ENCODE measurements at places on chromosomes 12 and 14. TPM values are rescaled to one million over a fixed set of nuclear protein-coding genes. Genes with fewer than 3 reads are reported as not detected.
A peak's percentile ranks its signal among the peaks of the same experiment; 100 is the strongest.

GNB3 gene
- total RNA-seq, result 2.6 TPM

PMCH gene
- total RNA-seq, result not detected

B4GALNT3 gene
- total RNA-seq, result 12.5 TPM

FOXA1 gene
- total RNA-seq, result not detected

MANSC4 gene
- total RNA-seq, result not detected

FOXG1 gene
- total RNA-seq, result not detected

MTA1 gene
- 112 TPM for total RNA-seq

MYF6 gene
- total RNA-seq, result not detected

GRCh38 chr12:4626543-4626942 lies 22.3 kb downstream of the AKAP3 start:
- DNase-seq, result no peak
- H3K27ac ChIP-seq, result no peak overlapping the region
- H3K36me3 ChIP-seq, result no peaks in the 10 kb centered on the region

GRCh38 chr14:72942934-72943333 lies 16.7 kb downstream of the DCAF4 start:
- no peaks in the 10 kb centered on the region for H3K4me1 ChIP-seq
- no peaks in the 10 kb centered on the region for H3K27me3 ChIP-seq
- peaks cover 22% of the 10 kb centered on the region for H3K36me3 ChIP-seq
- H3K4me3 ChIP-seq, result no peak overlapping the region
- H3K27ac ChIP-seq, result no peak overlapping the region
- DNase-seq, result no peak

DNA sequence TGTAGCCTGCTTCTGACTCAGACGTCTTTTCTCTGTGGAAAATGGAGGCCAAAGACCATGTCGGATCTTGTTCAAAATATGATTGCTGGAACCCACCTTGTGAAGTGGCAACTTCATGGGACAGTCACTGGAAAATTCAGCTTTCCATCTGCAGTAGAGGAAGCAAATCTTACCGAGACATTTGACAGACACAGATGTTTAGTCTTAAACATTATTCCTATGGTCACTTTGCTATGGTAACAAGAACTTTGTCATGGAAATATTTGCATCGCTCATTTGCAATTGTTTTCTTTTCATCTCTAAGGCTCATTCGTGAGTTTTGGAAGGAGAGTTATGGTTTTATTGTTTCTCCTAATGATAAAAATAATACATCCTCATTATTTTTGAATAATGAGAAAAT lies 98.3 kb upstream of the HIF1A start:
- peaks cover 6% of the 10 kb centered on the region for H3K4me1 ChIP-seq
- H3K36me3 ChIP-seq, result no peaks in the 10 kb centered on the region
- H3K27me3 ChIP-seq, result no peaks in the 10 kb centered on the region
- H3K4me3 ChIP-seq, result no peak overlapping the region

GRCh38 chr12:95169368-95169767 lies 47.9 kb downstream of the FGD6 start:
- no peaks in the 10 kb centered on the region for H3K27me3 ChIP-seq
- H3K4me3 ChIP-seq, result no peak overlapping the region
- H3K27ac ChIP-seq, result no peak overlapping the region
- H3K36me3 ChIP-seq, result no peaks in the 10 kb centered on the region
- DNase-seq, result no peak

DNA sequence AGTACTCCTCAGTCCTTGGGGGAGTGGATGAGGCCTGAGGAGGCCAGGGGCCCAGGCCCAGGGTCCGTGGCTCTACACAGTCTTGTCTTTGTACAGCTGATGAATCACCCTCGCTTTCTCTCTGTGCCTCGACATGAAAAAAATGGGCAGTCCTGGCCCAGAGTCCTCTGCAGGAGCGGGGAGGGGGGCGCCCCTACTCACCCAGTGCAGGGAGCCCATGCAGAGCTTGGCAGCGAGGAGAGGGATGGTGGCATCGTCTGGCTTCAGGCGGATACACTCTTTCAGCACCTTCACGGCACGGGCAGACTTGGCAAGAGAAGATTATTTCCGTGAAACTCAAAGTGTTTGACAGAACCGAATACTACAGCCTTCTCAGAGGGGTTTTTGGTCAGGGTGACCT lies 159.3 kb downstream of the TTC7B start:
- no peak overlapping the region for H3K4me3 ChIP-seq
- no peaks in the 10 kb centered on the region for H3K27me3 ChIP-seq
- H3K36me3 ChIP-seq, result peaks cover 19% of the 10 kb centered on the region
- H3K4me1 ChIP-seq, result no peaks in the 10 kb centered on the region

DNA sequence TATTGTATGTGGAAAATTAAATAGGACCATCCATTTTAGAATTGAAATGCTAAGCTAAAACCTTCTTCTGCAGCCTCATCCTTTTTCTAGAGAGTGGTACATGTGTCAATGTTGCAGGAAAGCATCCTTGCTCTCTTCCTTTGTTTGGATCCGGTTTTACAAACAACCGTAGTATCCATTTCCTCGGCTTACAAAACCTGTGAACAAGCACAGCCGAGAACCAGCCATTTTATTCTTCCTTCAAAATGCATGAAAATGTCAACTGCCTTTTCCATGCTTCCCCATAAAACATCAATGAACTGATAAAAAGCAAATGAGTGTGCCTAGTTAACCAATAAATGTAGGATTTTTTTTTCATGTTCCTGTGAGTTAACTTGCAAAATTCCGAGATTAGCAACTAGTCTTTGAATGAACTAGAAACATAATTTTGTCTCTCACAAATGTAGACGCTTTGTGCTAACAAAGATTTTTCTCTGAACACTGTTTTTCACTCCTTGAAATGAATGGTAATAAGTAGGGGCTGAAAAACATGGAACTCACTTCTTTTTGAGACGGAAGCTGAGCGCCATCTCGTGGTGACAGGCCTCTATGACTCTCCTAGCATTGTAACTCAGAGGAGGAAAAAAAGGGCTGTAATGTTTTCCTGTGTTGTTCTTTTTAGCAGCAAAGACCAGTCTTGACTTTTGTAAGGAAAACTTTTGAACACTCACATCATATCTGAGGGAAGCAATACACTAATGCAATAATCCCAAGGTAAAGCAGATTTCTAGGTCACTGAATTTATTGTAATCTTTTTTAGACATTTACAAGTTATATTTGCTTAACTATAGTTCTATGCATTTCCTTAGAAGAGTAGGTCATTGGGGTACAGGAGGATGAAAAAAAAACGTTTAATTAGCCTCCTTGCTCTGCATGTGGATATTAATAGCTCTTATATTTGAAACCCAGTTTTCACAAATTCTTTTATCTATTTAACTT lies 157.4 kb upstream of the FOXG1 start:
- no peak overlapping the region for H3K27ac ChIP-seq
- H3K27me3 ChIP-seq, result no peaks in the 10 kb centered on the region
- no peak overlapping the region for H3K4me3 ChIP-seq
- no peak for DNase-seq

DNA sequence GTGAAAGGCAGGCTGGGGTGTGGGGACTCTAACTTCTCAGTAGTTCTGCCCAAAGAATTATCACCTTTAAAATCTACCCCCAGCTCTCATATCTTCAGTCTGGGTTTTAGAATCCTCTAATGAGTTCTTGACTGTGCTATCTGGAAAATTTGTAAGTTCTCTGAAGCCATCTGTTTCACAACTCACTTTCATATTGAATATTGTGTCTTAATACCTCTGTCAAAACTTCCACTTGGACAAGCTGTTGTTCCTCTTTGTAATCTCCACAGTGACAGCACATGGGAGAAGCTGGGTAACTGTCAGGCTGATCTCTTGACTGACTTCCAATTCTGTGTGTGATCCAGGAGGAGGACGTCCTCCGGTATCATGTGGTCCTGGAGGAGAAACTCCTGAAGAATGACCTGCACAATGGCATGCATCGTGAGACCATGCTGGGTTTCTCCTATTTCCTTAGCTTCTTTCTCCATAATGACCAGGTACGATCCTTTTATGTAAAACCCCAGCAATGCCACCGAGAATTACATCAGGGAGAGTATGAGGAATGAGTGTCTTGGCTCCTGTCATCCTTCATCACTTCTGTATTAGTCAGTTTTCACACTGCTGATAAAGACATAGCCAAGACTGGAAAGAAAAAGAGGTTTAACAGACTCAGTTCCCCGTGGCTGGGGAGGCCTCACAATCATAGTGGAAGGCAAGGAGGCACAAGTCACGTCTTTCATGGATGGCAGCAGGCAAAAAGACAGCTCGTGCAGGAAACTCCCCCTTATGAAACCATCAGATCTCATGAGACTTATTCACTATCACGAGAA lies 111.9 kb downstream of the STAB2 start:
- no peak overlapping the region for H3K27ac ChIP-seq
- no peak overlapping the region for H3K4me3 ChIP-seq
- H3K36me3 ChIP-seq, result no peaks in the 10 kb centered on the region
- no peak for DNase-seq
- H3K27me3 ChIP-seq, result no peaks in the 10 kb centered on the region
- no peaks in the 10 kb centered on the region for H3K4me1 ChIP-seq

- no peak overlapping the region for H3K4me3 ChIP-seq
- H3K27me3 ChIP-seq, result no peaks in the 10 kb centered on the region
- H3K36me3 ChIP-seq, result peaks cover 2% of the 10 kb centered on the region
- H3K27ac ChIP-seq, result no peak overlapping the region
- DNase-seq, result no peak
- no peaks in the 10 kb centered on the region for H3K4me1 ChIP-seq
Observed at GRCh38 chr12:94791933-94792332, 141.6 kb upstream of the TMCC3 start.

DNA sequence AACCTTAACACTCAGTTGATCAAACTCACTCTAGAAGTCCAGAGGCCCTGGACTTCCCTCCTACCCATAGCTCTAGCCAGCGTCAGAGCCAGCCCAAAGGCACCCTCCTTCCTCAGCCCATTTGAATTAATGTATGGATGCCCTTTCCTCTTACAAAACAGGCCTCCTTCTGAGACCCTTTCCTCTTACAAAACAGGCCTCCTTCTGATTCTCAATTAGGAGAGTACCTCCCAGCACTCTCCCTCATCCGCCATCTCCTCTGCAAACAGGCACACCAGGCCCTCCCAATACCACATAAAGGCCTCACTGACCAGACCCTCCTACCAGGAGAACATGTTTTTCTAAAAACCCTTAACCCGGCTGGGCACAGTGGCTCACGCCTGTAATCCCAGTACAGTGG lies 65.7 kb downstream of the MOK start:
- H3K27ac ChIP-seq, result no peak overlapping the region
- no peaks in the 10 kb centered on the region for H3K36me3 ChIP-seq
- no peaks in the 10 kb centered on the region for H3K4me1 ChIP-seq
- H3K27me3 ChIP-seq, result no peaks in the 10 kb centered on the region

DNA sequence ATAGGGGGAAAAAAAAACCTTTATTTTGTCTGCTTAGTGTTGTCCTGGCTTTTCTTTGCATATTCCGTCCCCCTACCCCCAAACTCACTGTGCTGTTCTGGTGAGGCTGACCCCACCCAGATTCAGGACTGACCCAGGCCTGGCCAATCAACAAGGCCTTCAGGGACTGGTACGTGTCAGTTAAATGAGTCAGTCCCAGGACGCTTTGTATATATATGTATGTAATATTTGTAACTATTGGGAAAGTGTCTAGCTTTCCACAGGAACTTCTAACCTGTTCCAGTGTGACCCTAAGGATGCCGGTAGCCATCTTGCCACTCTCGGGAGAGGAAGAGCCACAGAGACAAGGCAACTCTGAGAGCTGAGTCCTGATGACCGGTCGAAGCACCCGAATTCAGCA lies 107.4 kb downstream of the VCPKMT start:
- no peak overlapping the region for H3K4me3 ChIP-seq
- H3K27ac ChIP-seq, result no peak overlapping the region
- no peaks in the 10 kb centered on the region for H3K4me1 ChIP-seq

- H3K27ac ChIP-seq, result no peak overlapping the region
- no peak overlapping the region for H3K4me3 ChIP-seq
- H3K36me3 ChIP-seq, result peaks cover 2% of the 10 kb centered on the region
- H3K27me3 ChIP-seq, result no peaks in the 10 kb centered on the region
Observed at GRCh38 chr14:74792249-74793039, 29.3 kb downstream of the YLPM1 start.

GRCh38 chr12:15741082-15741481 lies 48.1 kb downstream of the EPS8 start:
- H3K4me3 ChIP-seq, result no peak overlapping the region
- no peak overlapping the region for H3K27ac ChIP-seq
- DNase-seq, result no peak
- H3K27me3 ChIP-seq, result no peaks in the 10 kb centered on the region

DNA sequence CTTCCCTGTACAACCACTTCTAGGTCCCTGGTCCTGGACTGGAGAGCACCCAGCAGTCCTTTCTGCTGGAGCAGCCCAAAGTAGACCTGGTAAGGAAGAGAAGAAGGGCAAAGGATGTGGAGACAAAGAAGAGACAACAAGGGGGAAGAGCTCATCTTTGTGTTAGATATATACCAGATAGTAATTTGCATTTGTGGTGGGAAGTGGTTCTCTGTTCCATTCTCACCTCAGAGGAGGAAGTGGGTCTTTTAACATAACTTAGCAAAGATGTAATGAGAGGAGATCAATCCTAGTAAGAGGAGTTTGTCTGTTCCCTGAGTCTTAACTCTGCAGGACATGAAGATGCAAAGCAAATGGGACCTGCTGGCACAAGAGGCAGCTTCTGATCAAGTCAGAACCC lies 8.0 kb downstream of the CCDC198 start:
- DNase-seq, result no peak
- no peak overlapping the region for H3K4me3 ChIP-seq
- peaks cover 8% of the 10 kb centered on the region for H3K36me3 ChIP-seq
- no peaks in the 10 kb centered on the region for H3K27me3 ChIP-seq

GRCh38 chr12:96343347-96343954 lies 56.8 kb downstream of the CDK17 start:
- DNase-seq, result no peak
- no peaks in the 10 kb centered on the region for H3K27me3 ChIP-seq
- no peaks in the 10 kb centered on the region for H3K4me1 ChIP-seq
- no peak overlapping the region for H3K4me3 ChIP-seq

- H3K4me1 ChIP-seq, result peaks cover 5% of the 10 kb centered on the region
- no peaks in the 10 kb centered on the region for H3K27me3 ChIP-seq
- peaks cover 3% of the 10 kb centered on the region for H3K36me3 ChIP-seq
- peak; percentile 61 for DNase-seq
Observed at GRCh38 chr12:123973552-123974341, 732 bp downstream of the ZNF664 start.

DNA sequence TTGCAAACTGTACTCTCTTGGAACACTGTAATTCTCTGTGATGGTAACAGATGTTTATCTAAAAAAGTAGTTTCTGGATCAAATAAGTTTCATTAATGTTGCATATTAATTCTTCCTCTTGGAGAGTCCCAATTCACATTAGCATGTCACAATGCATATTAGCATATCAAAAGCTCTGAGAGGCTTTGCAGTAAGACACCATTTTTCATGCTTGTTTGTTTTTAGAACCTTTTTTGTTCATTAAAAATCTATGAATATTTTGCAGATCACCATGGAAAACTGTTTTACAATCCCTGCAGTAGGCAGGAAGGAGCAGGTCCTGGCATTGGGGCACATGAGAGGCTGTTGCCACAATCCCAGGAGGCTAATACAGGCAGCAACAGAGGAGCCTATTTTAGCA lies 180.7 kb downstream of the KCNH5 start:
- DNase-seq, result no peak
- no peaks in the 10 kb centered on the region for H3K4me1 ChIP-seq
- no peaks in the 10 kb centered on the region for H3K36me3 ChIP-seq
- no peaks in the 10 kb centered on the region for H3K27me3 ChIP-seq
- no peak overlapping the region for H3K4me3 ChIP-seq
